ENCODE measurements at places on chromosomes 3 and 15.

DNA sequence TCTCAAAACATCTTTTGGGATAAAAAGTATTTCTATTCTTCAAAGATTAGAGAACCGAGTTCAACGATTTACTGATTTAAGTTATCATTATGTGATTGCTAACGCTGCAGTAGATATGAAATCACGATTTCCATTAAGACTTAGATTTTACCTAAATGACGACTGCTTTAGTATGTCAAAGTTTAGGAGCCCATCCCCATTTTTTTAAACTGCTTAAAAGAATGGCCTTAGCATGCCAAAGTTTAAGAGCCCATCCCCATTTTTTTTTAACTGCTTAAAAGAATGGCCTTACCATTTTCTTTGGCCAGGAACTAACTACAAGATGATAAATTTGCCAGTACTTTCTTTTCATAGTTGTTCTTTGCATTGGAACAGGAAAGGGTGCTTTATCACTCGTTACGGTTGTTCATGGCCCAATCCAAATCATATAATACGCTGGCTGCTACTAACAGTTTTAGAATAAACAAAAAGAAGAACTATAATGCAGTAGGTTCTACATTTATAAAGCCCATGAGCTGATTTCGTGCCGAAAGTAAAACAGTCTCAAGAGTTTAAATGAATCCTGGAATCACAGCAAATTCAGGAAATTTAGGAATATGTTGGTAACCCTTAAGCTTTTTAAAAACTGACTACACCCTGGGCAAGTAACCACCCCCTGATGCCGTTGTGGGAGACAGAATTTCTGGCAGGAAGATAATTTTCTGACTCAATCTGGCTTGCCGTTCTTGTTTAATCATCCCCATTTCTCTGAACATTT, 869 bp upstream of the TSC22D2 start:
- DNase-seq = no peak

DNA sequence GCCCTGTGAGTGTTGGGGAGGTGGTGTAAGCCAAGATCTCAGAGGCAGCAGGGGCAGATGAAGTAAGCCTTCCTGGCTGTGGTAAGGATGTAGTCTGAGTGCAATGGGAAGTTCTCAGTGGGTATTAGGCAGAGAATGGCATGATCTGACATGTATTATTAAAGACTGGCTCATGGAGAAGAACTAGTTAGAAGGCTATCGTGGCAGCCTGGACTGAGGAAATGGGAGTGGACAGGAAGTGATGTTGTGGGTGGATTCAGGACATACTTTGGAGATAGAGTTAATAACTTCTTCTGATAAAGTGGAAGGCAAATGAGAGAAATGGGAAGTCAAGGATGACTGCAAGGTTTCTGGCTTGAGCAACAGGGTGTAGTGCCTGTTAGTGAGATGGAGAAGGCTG, 250.9 kb upstream of the CFAP20DC start:
- DNase-seq = no peak

GRCh38 chr3:188916934-188917401, 254.8 kb upstream of the TPRG1 start:
- DNase-seq = no peak

GRCh38 chr15:34304613-34305012, 33.0 kb downstream of the SLC12A6 start:
- no peak for DNase-seq

GRCh38 chr3:12437861-12438260, 46.4 kb upstream of the TSEN2 start:
- DNase-seq = no peak

DNA sequence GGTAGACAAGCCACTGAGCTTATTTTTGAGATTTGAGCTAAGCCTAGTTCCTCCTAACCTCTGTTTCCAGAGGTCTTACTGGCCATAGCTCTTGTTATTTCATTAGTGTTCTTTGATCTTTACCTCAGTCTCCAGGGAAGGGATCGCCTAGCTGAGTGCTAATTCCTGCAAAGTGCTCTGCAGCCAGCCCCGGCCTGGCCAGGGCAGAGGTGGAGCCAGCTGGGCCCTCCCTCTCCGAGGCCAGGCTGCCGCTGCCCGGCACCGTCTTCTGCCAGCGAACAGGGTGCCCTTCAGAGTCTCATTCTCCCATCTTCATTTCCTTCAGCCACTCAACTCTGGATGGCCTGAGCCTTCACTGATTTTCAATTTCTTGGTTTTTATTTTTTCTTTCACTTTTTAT, 19.7 kb downstream of the FAN1 start:
- no peak for DNase-seq

DNA sequence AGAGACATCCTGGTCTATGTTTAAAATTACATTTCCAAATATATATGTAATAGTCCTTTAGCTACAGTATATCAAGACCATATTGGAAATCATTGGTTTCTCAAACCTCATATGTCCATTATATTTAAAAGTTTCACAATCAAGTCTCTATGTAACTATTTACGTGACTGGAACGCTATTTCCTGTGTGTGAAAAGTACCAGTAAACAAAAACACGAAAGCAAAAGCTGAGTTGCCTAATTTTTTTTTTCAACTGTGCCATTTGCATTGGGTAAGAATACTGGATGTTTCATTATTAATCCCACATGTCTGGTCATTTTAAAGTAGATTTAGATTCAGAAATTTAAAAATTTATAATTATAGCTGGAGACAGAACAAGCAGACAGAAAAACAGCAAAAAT, 381.4 kb downstream of the TBC1D5 start:
- DNase-seq = no peak

GRCh38 chr3:195155570-195156241, 115.3 kb downstream of the XXYLT1 start:
- DNase-seq = no peak

- DNase-seq = no peak
These were observed 471.2 kb downstream of the NR2F2 start for GRCh38 chr15:96801576-96802150.

DNA sequence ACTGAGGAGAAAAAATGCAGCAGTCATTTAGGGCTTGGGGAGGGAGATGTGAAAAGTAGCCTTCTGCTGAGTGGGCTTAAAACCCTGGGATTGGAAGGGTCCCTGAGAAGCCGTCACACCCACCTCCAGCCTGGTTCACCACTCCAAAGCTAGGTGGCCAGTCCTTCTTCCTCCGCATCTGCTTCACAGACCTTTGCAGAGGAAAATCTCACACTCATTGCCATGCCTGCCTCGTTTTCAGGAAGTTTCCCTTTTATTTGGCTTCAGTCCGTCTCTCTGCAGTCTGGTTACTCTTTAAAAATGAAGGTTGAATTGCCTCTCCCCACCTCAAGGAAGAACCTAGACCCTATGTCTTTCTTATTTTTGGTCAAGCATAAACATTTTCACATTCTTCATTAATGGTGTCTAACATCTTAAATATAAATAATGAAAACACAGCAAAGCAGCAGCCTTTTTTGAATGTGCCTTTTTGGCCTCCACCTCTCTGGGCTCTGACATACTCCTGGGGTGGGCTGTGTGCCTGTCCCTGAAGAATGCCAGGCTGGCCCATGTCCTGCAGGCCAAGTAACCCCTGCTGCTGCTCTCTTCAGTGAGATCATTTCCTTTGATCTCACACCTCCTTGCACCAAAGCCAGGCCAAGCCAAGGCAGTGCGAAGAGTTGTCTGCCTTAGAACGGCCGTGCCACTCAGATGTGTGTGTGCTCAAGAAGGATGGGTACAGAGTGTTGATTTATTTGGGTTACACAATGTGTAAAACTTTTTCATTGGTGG, 11.0 kb downstream of the MRAS start:
- DNase-seq = no peak
